ENCODE measurements at places on chromosomes 7 and 10.
A peak's percentile ranks its signal among the peaks of the same experiment; 100 is the strongest.

DNA sequence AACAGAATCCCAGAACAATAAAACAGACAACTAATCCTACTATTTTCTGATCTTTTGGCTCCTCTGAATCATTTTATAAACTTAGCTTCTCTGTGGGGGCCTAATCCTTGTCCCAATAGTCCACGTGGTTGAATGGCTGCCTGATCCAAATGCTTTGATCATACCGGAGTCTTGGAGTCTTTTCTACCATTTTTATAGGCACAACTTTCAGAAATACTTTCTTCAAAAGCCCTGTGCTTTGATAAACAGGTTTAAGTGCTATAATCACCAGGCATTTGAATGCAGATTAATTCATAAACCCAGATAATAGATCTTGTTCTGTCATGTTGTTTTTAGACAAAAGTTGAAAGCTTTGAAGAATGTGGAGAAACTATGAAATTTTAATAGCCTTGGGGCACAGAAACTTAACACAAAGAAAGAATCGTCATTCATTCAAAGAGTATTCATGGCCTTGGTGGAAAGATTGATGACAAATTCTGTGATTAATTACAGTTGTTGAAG, 163.7 kb downstream of the AHR start:
- DNase-seq = peak; percentile 10

GRCh38 chr10:84179059-84179710, 5.6 kb downstream of the GPR15LG start:
- peak; percentile 39 for DNase-seq

GRCh38 chr10:123398180-123398591, 244.0 kb downstream of the BUB3 start:
- no peak for DNase-seq

DNA sequence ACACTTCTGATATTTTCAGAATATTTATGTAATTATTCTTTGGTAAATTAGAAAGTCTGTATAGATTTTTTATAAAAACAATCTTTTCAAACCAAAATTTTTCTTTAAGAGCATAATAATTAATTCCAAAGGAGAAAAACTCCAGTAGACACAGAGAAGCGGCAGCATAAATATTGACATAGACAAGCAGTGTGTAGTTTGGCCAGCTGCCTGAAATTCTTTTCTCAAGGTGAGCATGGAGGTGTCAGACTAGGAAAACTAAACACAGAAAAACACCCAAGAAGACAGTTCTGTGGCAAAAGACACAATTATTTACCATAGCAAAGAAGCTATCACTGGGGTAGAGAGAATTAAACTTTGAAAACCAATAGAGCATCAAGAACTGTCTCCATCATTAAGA, 82.4 kb downstream of the KLF6 start:
- no peak for DNase-seq

GRCh38 chr10:31288962-31289361, 30.1 kb upstream of the ZEB1 start:
- DNase-seq = no peak

GRCh38 chr10:35640474-35640873, 1.6 kb downstream of the FZD8 start:
- DNase-seq = peak; percentile 90

DNA sequence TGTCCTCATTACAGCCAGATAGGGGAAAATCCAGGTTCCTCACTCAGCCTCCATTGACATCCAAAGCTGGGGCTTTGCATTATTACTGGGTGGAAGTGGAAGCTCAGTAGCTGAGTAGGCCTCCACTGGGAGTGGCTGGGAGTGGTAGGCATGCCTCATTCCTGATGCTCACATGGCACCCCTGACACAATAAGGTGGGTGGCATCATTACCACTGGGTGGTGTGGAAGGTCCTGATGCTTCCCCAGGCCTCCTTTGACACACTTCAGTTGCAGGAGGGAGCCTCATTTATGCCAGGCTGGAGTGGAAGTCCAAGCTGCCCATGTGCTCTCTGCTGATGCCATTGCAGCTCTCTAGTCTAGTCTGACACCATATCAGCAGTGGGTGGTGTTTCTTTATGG, 48.2 kb upstream of the GPR141 start:
- no peak for DNase-seq

GRCh38 chr7:26726051-26726450, 138.3 kb downstream of the SKAP2 start:
- DNase-seq = no peak
